ENCODE measurements at places on chromosomes 12 and 14.

- DNase-seq: no peak
These were observed 55.3 kb upstream of the PRKD1 start for GRCh38 chr14:29982993-29983392.

DNA sequence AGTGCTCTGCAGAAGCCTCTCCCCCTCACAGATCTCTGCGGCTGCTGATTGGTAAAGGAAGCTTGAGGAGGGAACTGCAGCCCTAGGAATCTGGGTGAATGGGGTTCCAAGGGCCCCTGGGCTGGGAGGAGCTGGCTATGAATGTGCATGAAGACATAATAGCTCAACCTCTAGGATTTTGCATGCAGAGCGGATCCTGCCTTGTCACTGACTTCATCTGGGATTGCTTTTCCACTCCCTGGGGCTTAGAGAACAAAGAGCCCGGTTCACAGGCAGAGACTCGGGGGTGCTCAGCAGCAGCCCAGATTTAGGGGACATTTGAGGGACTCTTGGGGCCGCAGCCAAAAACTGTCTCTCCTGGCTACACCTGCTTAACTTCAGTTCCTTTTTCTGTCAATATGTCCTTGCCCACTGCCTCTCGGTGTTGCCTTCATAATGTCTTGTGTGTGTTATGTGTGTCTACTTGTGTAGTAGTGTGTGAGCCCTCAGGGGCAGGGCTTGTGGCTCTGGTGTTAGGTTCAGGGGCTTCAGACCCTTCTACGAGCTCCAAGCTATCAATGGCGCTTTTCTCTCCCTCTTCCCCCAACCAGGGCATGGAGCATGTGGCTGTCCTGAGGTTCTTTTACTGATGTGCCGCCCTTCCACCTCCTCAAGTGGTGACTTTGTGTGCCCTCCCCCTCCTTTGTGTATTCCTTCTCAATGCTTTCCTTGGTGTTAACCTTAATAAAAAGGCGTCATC is 1.9 kb downstream of the CCDC184 start:
- no peak for DNase-seq

- DNase-seq: peak; percentile 37
These were observed 15.1 kb downstream of the LRTM2 start for GRCh38 chr12:1835211-1836131.

GRCh38 chr12:48998497-48999353 is 450 bp downstream of the DDN start:
- peak; percentile 41 for DNase-seq

DNA sequence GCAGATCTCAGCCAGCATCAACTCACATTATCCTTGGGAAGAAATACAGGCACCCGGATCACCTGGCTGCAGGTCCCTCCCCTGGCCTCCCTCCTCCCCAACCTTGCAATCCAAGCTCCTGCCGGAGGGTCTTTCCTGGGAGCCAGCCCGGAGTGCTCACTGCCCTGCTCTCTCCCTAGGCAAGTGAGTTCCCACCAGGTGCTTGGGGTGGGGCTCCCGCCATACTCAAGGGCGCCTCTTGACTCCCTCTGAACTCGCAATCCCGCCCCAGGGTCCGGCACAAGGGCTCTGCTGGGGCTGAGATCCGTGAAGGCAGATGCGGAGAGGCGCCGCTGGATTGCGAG is 1.2 kb upstream of the CEP170B start:
- DNase-seq: no peak

GRCh38 chr14:63893701-63894458 is 41.1 kb downstream of the SYNE2 start:
- DNase-seq: no peak

GRCh38 chr12:107818984-107819383 is 44.5 kb downstream of the ASCL4 start:
- DNase-seq: no peak

GRCh38 chr12:106897981-106898901 is 57.5 kb upstream of the TMEM263 start:
- peak; percentile 43 for DNase-seq

DNA sequence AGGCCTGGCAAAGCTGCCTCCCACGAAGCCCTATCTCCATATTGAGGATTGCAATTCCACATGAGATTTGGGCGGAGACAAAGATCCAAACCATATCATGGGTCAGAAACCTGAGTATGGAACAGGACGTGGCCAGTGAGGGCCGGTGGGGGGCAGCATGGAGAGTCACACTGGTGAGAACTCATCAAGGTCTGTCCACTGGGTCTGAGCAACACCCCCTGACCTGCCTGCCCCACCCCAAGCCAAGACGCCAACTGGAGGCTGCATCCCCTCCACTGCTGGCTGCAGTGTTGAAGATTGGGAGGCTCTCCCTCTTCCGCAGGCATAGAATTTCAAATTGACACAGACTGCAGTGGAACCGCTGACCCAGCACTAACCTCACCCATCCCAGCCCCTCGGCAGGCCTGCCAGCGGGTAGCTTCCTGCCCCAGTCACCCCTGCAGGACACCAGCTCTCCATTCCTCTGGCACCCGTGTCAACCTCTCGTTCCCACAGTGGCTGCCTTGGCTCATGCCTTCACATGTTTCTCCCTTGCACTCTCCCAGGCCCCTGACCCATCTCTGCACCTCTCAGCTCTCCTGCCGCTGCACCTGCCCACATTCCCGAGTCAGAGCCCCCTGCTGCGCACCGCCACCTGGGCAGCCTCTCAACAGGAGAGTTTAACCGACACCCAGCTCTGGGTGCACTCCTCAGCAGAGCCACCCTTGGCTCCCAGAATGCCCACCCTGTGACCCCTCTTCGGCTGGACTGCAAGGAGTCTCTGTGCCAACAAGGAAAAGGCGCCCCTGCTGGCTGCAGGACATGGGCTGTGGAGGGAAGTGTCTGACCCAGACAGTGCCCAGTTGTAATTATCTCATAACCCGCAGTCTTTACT is 45.2 kb upstream of the PPP2R5C start:
- no peak for DNase-seq

DNA sequence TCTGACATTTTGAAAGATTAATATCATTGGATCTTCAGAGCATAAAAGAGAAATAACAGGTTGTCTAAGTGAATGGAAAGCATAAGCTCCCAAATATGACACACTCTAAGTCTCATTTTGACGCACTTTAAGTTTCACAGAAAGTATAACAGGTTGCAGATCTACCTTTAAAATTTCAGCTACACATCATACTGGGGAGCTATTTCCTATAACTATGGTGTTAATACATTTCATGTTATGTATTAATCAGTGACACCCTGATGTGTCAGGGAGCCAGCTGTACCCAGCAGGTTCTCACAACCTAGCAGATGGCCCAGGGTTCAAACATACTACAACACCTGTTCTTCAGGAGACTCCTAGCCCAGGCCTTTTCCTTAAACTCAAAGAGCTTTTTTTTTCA is 31.1 kb upstream of the TMX1 start:
- DNase-seq: no peak

- no peak for DNase-seq
These were observed 286.0 kb downstream of the ZFP36L1 start for GRCh38 chr14:68506645-68507419.

- no peak for DNase-seq
These were observed 328.0 kb downstream of the NRXN3 start for GRCh38 chr14:78498062-78498595.

DNA sequence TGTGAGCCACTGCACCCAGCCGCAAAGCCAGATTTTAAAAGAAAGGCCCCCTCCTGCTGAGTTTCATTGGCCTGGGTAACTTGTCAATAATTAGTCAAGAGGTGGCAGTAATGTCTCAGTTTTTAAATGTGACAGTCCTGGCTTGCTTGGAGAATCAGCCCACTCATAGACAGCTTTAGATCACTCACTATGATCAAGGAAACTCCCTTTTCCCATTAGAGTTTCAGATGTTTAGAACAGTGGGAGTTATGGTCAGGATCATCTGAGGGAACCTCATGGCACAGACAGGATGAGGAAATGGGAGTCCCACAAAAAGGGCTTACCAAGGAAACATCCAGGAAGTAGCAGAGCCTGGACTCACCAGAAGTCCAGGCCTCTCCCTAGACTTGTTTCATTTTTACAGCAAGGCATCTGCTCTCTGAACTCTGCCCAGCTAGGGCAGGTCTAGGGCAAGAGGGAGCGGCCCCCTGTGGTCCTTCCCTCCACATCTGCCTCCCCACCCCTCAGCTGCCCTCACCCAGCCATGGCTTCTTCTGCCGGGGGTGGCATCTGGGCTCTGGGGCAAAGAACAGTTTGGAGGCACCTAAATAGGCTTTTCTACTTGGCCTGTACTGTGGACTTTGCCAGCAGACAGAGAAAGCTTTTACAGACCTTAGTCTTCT is 11.2 kb downstream of the BCL2L14 start:
- peak; percentile 76 for DNase-seq
